Cardiac muscle cell (in vitro differentiated cells and primary cell): ENCODE measurements at places on chromosomes 3 and 15.
A peak's percentile ranks its signal among the peaks of the same experiment; 100 is the strongest.

DNA sequence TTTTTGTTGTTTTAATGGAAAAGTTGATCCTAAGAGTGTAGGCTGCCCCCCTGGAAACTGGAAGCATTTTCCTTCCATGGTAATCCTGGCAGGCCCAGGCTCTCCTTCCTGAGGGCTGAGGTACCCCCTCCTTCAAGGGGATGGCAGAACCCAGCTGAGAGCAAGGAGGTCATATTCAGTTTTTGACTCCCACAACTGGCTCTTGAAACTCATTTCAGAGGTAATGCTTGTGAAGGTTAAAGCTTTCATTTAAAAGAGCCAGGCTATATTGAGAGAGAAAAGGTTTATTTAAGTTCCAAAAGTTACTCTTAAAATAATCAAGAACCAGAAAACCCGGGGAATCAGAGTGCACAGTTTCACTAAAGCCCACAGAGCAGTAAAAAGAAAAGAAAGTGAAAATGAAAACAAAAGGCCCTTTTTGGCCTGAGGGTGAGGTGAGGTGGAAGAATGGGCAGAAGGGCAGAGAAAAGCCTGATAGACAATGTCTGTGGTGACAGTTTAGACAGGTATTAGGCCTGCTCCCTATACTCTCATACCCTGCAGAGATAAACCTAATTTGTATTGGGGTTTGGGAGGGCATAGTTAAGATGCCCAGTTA is 47.0 kb upstream of the RBP1 start:
- DNase-seq: no peak

DNA sequence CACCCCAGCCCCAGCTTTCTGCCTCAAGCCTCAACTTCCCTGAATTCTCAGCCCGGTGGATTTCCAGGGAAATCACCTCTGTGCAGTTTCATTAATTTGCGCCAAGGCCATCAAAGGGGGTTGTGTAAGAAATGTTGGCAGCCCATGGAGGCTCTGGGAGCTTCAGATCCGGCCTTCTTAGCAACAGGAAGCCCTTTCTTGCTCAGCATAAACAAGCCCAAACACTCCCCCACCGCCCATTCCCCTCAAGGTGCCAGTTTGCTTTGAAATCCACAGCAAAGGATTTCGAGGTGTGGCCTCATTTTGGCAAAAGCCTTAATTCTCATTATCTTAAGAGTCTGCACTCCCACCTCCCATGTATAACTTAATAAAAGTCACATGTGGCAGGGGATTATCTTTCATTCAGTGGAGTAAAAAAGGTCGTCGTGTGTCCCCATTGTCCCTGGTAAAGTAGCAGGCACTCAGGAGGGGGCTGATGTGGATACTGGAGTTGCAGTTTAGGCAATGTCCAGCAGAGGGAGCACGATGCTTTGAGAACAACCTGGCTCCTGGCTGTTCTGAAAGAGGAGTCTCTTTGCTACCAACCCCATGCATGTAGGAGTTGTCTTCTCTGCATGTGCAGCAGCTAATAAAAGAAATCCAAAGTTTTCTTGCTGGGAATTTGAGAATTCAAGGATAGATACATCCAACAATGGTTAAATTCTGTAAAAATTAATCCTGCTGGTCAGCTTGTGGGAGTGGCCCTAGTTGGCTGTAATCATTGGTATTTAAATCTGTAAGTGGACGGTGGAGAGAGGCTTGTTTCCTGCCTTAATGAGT is 39.5 kb downstream of the EBLN2 start:
- DNase-seq: peak; percentile 86

- no peak for DNase-seq
Observed at GRCh38 chr3:44923632-44924456, 49.4 kb downstream of the TGM4 start.

DNA sequence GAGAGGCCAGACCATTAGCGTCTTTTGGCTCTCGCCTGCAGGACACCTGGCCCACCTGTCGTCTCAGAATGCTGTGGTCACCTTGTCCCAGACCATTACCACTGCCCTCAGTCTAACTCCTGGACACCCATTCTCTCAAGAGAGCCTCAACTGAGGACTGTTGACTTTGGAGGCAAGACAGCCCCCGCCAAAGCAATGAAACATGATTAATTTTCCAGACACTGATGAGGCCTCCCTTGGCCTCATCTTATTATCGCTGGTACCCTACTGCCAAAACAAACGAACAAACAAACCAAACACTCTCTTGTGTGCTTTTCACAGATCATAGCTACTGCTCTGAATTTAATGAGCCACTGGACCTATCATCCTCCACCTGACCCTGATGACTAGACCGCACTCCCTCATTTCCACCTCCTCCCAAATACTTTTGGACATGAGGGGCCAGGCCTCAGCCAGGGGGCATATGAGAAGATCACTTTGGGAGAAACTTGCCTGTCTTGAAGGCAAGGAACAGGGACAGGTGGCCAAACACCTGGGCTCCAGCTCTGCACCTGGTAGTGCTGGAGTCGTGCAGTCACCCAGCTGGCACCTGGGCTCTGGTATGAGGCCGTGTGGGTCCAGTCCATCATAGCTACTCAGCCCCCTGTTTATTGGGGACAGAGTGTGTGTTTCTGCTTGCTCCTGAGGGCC is 27.6 kb downstream of the ALS2CL start:
- DNase-seq: no peak

- DNase-seq: peak; percentile 81
Observed at GRCh38 chr15:98866511-98866910, 141.1 kb downstream of the PGPEP1L start.

DNA sequence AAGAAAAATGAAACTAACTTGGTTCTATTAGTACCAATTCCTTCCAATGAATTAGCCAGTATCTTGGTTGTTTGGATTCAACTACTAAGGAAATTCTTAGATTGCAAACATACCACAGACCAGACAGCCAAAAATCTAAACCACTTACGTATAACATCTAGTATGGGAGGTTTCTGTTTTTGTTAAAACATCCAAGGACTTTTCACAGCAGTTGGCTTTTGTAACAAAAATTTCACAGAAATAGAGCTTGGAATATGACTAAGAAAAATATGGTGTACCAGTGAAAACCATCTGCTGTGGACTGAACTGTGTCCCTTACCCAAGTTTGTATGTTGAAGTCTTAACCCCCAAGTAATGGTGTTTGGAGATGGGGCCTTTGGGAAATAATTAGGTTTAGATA is 199.2 kb downstream of the OTOL1 start:
- DNase-seq: no peak

DNA sequence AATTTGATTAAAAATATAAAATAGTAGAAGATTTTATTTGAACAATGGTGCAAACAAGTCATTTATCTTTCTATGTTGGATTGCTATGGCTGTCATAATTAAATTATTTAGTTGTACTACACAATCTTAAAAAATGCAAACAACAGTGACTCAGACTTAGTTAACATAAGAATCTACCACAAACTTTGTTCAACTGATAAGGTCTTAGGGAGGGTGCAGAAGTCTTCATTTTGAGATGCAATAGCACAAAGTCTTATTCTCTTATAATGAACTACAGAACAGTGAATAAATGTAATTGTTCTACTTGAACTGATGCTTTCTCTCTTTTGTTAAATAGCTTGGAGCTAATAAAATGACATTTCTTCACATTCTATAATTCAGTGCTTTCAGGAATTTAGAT is 482.8 kb upstream of the NAALADL2 start:
- DNase-seq: no peak

DNA sequence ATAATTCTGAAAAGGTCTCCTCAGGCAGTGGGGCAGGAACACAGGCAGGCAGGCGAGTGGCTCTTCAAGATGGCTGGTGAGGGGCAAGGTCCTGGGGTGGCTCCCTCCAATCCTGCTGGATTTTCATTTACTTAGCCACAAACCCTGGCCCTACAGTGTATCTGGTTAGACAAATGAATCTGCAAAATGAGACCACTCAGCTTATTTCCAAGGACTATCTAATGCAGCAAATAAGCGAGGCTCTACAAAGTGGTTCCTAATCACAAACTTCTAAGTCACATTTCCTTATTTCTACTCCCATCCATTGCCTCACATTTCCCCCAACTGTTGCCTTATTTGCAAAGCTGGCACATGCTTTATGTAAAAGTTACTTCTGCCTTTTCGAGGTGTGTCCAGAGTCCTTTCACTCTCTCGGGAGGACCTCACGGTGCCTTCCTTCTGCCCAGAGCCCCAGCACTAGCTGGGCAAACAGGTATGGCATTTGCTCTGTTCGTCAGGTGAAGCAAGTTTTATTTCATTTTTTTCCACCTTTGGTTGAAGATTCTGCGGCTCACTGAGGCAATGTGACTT is 40.5 kb downstream of the CCDC12 start:
- peak; percentile 24 for DNase-seq

GRCh38 chr15:40790718-40791117 is 16.2 kb upstream of the ZFYVE19 start:
- DNase-seq: peak; percentile 10

- DNase-seq: peak; percentile 75
Observed at GRCh38 chr3:13419505-13420044, 547 bp downstream of the NUP210 start.

- DNase-seq: no peak
Observed at GRCh38 chr3:140584549-140584948, 93.3 kb upstream of the TRIM42 start.

DNA sequence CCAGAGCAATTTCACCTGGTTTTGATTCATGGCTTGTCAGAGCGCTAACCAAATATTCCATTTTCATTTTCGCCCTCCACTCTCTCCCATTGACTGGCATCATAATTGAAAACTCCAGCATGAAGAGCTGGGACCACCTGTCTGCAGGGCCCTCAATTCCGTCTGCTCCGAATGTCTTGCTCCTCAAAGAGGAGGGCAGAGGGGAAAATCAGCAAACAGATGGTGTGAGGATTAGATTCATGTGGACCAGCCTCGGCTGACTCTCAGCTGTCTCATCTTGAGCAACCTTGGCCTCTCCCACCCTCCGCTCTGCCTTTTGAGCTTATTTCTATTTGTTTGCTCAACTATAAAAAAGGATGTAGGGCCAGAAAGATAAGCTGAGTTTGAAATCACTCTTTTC is 512.2 kb upstream of the PPP2R3A start:
- DNase-seq: no peak

GRCh38 chr15:86155551-86155950 is 75.9 kb downstream of the AGBL1 start:
- DNase-seq: no peak

DNA sequence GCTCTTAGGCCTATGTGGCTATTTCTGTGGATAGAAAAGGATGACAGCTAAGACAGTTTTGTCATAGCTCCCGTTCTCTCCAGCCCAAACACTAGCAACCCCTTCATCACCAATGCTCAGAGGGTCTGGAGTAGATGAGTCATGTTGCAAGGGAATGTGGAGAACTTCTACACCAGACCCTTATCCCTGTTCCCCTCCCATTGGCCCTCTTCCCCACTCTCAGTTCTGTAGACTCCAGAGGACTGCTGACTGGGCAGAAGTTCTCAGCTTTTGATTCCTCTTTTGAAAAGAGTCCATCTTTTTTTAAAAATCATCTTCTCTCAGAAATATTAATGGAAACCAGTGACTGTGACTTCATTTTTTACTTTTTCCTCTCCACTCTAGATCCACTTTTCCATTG is 2.4 kb upstream of the MYZAP start:
- no peak for DNase-seq

DNA sequence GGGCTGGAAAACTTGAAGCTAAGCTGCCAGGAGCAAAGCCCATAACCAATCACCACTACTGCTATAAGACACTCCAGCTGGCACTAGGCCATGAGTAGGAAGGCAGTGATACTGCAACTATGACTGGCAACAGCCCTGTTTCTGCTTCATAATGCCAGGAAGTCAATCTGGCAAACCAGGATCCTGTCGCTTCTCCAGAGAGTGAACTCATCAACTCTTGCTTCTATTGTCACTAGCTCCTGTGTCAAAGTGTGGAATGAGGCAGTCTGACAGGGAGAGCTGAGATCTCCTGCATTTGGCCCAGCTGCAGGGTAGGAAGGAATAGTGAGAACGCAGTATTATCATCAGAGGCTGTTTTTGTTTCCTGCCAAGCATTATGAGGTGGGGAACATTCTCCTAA is 105.3 kb downstream of the CTNNB1 start:
- peak; percentile 59 for DNase-seq

- DNase-seq: no peak
Observed at GRCh38 chr3:147930232-147930807, 521.2 kb downstream of the ZIC1 start.

DNA sequence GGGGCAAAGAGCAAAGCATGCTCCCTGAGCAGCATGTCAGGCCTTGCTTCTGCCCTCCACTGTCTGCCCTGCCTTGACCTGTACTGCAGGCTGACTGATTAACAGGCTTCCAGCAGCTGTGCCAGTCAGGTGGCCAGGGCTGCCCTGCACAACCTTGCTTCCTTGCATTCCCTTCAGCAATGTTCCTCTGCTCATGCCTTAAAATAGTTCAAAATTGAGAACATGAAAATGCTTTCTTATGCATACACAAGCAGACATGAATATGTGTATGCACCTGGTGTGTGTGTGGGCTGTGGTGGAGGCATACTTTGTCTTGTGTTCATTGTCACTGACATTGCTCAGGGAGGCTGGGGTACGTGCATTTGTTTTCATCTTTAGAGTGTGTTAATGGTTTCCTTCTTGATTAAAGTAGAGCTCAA is 1.2 kb upstream of the SLC22A13 start:
- DNase-seq: no peak

- DNase-seq: no peak
Observed at GRCh38 chr15:86432861-86433260, 353.2 kb downstream of the AGBL1 start.

- peak; percentile 77 for DNase-seq
Observed at GRCh38 chr15:34318277-34319079, 19.1 kb downstream of the SLC12A6 start.

- no peak for DNase-seq
Observed at GRCh38 chr15:70412794-70413193, 315.1 kb upstream of the TLE3 start.

- DNase-seq: no peak
Observed at GRCh38 chr3:40969341-40969740, 230.0 kb upstream of the CTNNB1 start.

DNA sequence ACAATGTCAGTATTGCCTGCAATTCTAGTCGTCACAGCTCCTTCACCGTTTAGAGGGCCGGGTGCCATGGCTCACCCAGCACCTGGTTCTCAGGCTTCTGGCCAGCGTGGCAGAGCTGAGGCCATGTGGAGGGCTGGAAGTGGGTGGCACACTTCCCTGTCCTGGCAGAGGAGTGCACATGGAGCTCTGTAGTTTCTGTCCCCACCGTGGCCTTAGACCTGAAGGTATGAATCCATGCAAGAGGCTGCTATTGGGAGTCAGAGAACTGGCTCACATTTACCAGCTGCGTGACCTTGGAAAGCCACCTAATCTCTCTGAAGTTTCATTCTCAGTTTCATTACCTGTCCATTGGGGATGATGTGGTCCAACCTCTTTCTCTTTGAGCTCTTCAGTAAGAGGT is 22.2 kb downstream of the EPHB1 start:
- no peak for DNase-seq

DNA sequence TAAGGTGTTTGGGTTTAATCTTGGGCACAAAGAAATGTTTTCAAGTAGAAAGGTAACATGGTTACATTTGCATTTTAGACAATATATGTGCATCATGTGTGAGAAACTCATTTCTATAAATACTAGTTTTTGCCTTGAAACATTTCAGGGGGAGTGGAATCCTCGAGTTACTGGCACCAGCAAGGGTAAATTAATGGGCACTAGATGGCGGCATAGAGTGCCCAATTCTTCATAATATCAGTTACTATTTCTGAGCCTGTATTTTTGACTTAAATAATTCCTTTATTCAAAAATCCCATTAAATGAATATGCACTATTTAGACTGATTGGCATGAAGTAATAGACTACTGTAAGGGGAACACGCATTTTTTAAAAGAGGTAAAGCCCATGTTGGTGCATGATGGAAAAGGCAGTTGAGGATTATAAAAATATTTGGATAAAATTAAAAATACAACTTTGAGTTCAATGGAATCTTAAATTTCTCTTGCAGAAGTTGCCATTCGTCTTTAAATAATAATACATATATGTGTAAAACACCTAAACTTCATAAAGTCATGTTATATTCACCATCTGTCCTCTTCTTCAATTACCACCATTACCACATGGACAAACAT is 106.3 kb downstream of the ZBTB20 start:
- DNase-seq: peak; percentile 36
